ENCODE measurements at places on chromosomes 5 and 9. TPM values are rescaled to one million over a fixed set of nuclear protein-coding genes. Genes with fewer than 3 reads are reported as not detected.

GRCh38 chr5:158421319-158421718 is 562.4 kb upstream of the CLINT1 start:
- no peak for DNase-seq

DNA sequence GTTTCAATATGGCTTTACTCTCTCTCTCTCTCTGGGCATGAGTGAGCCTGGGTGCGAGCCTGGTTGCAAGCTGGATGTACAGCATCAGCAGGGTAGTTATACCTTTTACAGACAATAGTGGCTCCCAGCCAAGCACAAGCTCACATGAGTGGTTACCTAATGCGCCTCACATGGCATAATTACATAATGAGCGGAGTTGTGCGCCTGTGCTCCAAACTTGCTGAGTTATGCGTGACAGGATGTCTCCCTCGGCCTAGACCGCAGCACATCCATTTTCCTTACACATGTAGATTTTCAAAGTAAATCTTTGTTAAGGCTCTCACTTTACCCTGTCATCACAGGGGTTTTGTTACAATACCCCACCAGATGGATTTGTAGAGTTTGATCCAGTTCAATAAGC is 233.5 kb upstream of the WWC1 start:
- no peak for DNase-seq

- no peak for DNase-seq
Measured at GRCh38 chr9:68780380-68780712, 75.3 kb downstream of the PIP5K1B start.

Gene NUTM2F
- not detected for total RNA-seq

Gene ABO
- total RNA-seq: 0.25 TPM

Gene PIP5K1B
- total RNA-seq: 0.24 TPM
